ENCODE measurements at places on chromosomes 1 and 21.

- DNase-seq: no peak
These were observed 569 bp downstream of the ATF3 start for GRCh38 chr1:212608959-212609700.

DNA sequence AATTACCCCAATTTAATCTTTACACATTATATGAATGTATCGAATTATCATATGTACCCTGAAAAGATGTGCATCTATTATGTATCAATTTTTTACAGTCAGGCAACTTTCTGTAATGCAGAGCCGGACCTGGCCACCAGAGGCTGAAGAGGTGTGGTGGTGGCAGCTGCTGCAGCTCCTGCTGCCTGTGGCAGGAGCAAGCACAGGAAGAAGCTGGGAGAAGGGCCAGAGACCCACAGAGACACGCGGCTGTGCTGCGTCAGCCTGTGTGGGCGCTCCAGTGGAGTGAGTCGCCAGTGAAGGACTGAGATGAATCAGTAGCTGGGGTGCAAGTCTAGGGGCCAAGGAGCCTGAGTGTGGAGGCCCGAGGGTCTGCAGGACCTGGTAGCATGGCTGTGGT lies 74.3 kb upstream of the COG2 start:
- peak; percentile 7 for DNase-seq

DNA sequence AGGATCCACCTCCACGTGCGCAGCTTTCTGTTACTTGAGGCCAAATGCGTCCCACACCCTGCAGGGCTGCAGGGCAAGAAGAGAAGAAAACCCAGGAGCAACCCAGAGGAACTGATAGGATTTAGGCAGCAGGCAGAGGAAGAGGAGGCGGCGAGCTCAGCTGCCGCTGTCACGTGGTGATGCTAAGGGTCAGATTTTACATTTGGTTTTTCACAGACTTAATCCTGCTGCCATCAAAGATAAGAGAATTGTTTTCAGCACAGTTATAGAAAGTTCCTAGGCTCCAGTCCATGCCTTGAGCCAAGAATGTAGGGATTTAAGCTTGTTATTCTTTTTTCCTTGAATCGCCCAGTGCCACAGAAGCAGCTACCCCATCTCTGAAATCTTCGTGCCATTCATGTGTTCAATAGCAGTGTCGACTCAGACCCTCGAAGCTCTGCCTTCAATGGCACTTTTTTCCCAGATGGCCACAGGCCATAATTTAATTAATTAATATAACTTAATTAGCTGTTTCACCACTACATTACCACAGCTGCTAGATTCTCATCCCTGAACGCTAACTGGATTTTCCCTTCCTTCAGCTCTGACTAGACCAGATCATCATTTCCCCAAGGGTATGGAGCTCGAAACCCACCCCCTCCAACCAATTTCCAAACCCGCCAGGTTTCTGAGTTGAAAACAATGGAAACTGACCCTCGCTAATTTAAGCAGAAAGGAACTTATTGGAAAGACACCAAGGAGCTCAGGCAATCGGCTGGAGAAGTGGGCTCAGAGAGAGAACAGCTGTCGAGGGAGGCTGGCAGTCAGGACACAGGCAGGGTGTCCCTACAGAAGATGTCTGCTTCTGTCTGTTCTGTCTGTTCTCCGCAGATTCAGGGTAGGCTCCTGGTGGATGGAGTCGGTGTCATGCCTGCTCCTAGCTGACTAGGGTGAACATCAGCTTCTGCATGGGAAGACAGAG lies 36.2 kb downstream of the LDLRAP1 start:
- DNase-seq: no peak

- no peak for DNase-seq
These were observed 6.1 kb upstream of the CD1A start for GRCh38 chr1:158248118-158248517.

GRCh38 chr1:242427519-242427918 lies 97.0 kb downstream of the PLD5 start:
- DNase-seq: no peak

GRCh38 chr1:100747771-100748170 lies 28.2 kb downstream of the VCAM1 start:
- no peak for DNase-seq

DNA sequence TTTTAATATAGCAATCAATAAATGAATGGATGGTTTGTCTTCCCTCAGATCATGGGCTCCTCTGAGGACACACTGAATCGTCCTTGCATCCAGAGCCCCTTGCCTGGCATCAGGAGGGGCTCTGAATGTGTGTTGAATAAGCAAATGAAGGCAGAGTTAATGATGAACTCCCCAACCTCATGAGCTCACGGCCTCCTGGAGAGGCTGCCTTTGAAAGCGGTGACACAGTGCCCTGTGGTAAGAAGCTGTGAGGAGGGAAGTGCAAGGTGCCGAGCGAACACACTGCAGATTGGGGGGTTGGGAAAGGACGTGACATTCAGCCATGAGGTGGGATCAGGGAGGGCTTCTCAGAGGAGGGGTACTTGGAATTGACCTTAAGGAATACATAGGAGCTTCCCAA lies 3.2 kb upstream of the PARS2 start:
- DNase-seq: no peak
